ENCODE measurements at places on chromosomes 7 and 10.
A peak's percentile ranks its signal among the peaks of the same experiment; 100 is the strongest.

- no peak for DNase-seq
Measured at GRCh38 chr7:114653364-114654088, 238.9 kb downstream of the FOXP2 start.

- no peak for DNase-seq
Measured at GRCh38 chr7:70063371-70063770, 465.1 kb downstream of the AUTS2 start.

- DNase-seq = peak; percentile 71
Measured at GRCh38 chr7:30226614-30227268, 57.7 kb upstream of the ZNRF2 start.

- DNase-seq = no peak
Measured at GRCh38 chr7:27631391-27631790, 31.3 kb downstream of the HIBADH start.

DNA sequence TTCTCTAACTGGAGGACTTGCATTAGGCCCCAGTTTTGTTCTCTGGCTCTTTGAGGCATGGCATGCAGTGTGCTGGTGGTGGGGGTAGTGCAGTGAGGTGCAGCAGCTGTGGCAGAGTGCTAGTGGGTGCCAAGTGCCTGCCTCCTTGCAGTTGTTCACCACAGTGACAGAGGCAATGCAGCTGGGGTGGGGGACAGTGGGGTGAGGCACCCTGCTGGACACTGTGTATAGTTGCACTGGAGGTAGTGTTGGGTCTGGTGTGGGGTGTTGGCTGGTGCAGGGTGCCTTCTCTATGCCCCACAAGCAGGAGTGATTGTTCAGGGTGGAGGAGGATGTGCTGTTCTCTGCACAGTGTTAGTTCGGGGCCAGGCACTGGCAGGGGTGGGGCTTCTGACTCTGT, 21.7 kb upstream of the KEL start:
- no peak for DNase-seq

GRCh38 chr10:51204701-51205100, 130.4 kb downstream of the PRKG1 start:
- DNase-seq = no peak

Data from ELF-1 (cell line).